Ascending aorta (tissue), 2 donors: ENCODE measurements at places on chromosomes 4 and X. TPM values are rescaled to one million over a fixed set of nuclear protein-coding genes. Genes with fewer than 3 reads are reported as not detected.

GRCh38 chr4:41122775-41123174 lies 91.6 kb downstream of the APBB2 start:
- no peak overlapping the region for H3K27ac ChIP-seq
- H3K4me3 ChIP-seq: no peak overlapping the region
- H3K4me1 ChIP-seq: peaks cover 4% of the 10 kb centered on the region
- H3K27me3 ChIP-seq: no peaks in the 10 kb centered on the region

GRCh38 chrX:30065226-30065625 lies 150.1 kb upstream of the MAGEB2 start:
- DNase-seq: no peak
- H3K27ac ChIP-seq: no peak overlapping the region
- no peaks in the 10 kb centered on the region for H3K36me3 ChIP-seq
- H3K4me1 ChIP-seq: no peaks in the 10 kb centered on the region
- H3K4me3 ChIP-seq: no peak overlapping the region
- no peaks in the 10 kb centered on the region for H3K27me3 ChIP-seq

- H3K4me3 ChIP-seq: no peak overlapping the region
- H3K27me3 ChIP-seq: no peaks in the 10 kb centered on the region
- no peak for DNase-seq
- no peaks in the 10 kb centered on the region for H3K36me3 ChIP-seq
Observed at GRCh38 chrX:72366178-72366577, 60.5 kb upstream of the CITED1 start.

- no peaks in the 10 kb centered on the region for H3K4me1 ChIP-seq
- no peaks in the 10 kb centered on the region for H3K27me3 ChIP-seq
- no peak overlapping the region for H3K27ac ChIP-seq
- no peak overlapping the region for H3K4me3 ChIP-seq
- DNase-seq: no peak
Observed at GRCh38 chr4:56181140-56181953, 205.9 kb downstream of the AASDH start.

GRCh38 chrX:57899064-57899463 lies 11.2 kb downstream of the ZXDA start:
- H3K27me3 ChIP-seq: no peaks in the 10 kb centered on the region
- no peaks in the 10 kb centered on the region for H3K36me3 ChIP-seq
- H3K27ac ChIP-seq: no peak overlapping the region
- no peak overlapping the region for H3K4me3 ChIP-seq

GRCh38 chrX:97199501-97199900 lies 315.8 kb downstream of the RPA4 start:
- H3K4me3 ChIP-seq: no peak overlapping the region
- no peaks in the 10 kb centered on the region for H3K36me3 ChIP-seq
- no peak for DNase-seq
- no peaks in the 10 kb centered on the region for H3K27me3 ChIP-seq
- H3K27ac ChIP-seq: no peak overlapping the region

DNA sequence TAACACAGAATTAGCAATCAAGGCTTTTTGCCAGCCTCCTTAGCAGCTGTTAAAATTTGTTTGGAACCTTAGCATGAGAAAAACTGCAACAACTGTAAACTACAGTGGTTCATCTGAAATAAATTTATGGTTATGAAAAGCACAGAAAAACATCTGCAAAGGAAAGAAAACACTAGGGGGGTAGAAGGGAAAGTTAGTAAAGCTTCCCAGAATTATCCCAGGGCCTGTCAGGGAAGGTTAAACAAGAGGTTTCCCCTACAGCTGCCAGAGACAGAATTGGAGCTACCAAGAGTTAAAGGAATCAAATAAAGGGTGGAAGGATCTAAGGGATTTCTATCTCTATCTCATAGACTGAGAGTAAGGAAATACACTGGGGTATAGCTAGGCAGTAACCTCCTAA lies 234.7 kb upstream of the DIAPH2 start:
- H3K4me1 ChIP-seq: no peaks in the 10 kb centered on the region
- no peaks in the 10 kb centered on the region for H3K36me3 ChIP-seq
- H3K4me3 ChIP-seq: no peak overlapping the region
- H3K27me3 ChIP-seq: no peaks in the 10 kb centered on the region
- no peak overlapping the region for H3K27ac ChIP-seq

DNA sequence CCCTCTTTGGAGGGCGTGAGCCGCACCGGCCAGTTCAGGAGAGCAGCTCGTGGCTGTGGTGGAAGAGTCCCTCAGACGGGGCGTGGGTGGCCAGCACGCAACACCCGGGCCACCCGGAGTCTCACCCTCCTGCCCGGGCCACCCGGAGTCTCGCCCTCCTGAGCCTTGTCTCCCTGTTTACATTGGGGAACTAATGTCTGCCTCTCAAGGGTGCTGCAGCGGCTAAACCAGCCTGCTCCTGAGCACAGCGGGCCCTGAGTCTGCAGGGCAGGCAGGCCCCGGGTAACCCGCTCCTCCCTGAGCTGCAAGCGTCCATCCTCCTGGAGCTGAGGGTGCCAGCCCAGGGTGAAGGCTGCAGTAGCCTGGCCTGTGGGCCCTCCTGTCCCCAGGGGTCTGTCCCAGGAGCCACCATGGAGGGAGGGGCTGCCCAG lies 3.0 kb downstream of the PDE6B start:
- H3K27ac ChIP-seq: no peak overlapping the region
- no peak overlapping the region for H3K4me3 ChIP-seq
- H3K27me3 ChIP-seq: no peaks in the 10 kb centered on the region
- DNase-seq: no peak
- no peaks in the 10 kb centered on the region for H3K36me3 ChIP-seq

Gene DIAPH2
- 27.9 TPM for total RNA-seq

Gene TEX13C
- total RNA-seq: not detected

Gene RPS6KA6
- 4.5 TPM for total RNA-seq

Gene CT45A2
- total RNA-seq: not detected

Gene GLRB
- 8.4 TPM for total RNA-seq
